ENCODE measurements at places on chromosomes 2 and 18. TPM values are rescaled to one million over a fixed set of nuclear protein-coding genes. Genes with fewer than 3 reads are reported as not detected.

- DNase-seq, result no peak
Observed at GRCh38 chr2:81644189-81644588, 1339.6 kb upstream of the LRRTM1 start.

DNA sequence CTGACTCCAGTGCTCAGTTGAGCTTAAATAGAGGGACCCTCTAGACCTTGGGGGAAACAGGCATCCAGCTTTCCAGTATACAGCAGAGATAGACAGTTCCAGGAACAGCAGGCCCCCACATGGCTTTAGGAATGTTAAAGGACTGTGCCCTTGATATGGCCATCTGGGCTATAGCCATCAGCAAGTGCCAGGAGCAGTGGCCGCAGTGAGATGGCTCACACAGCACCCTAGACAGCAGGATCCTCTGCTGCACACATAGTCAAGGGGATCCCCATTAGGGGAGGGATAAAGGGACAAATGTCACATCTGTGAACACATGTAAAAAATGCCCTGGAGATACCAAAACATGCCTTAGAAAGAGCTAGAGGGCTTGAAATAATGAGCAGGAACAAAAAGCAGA lies 213.4 kb downstream of the PTH2R start:
- no peak for DNase-seq

The LOXHD1 gene
- not detected for total RNA-seq

DNA sequence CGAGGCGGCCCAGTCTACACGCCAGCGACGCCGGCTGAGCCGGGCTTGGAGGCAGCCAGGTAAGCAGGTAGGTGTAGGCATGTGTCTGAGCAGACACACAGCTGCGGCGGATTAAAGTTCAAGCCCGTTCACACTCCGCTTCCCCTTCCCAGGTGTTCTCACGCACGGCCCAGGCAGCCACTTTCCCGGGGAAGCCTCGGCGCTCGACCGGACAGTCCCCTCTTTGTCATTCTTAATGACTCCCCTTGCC lies 367 bp downstream of the TGFA start:
- DNase-seq, result no peak

- DNase-seq, result no peak
Observed at GRCh38 chr2:1627628-1628381, 116.5 kb downstream of the PXDN start.

The IL1F10 gene
- not detected for total RNA-seq

DNA sequence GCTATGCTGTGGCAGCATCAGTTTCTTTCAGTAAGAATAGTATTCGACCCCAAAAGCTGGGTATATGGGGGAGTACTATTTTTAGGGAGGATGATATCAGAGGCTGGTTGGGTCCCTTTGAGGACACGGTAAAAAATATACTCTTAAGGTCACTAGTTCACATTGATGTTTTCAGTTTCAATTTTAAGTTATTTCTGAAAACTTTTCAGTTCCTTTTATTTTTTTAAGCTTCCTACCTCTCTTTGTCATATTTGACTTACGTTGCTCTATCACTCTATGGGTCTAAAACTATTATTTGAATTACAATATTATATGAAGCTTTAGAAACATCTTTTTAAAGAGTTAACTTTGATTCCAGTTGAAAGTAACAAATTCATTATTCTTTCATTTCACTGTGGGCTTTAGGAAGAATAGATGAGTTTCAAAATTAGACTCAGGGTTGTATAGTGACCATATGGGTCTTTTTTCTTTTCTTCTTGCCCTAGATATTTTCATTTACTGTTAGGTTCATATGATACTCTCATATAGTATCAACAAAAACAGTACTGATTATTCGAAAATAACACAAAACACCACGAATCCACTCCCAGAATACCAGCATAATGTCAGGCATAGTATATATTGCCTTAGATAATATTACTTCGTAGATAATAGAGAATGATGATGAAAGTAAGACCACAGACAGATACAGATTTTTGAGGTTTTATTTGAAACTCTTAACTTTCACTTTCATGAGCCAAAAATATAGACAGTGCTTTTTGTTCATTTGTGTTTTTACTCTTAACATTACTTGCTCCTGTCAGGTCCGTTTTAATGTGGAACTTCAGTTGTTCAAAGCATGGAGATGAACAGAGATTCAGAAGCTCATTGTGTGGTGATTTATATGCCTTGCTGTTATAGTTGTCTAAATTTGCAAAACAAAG lies 9.8 kb downstream of the RMDN2 start:
- DNase-seq, result no peak

DNA sequence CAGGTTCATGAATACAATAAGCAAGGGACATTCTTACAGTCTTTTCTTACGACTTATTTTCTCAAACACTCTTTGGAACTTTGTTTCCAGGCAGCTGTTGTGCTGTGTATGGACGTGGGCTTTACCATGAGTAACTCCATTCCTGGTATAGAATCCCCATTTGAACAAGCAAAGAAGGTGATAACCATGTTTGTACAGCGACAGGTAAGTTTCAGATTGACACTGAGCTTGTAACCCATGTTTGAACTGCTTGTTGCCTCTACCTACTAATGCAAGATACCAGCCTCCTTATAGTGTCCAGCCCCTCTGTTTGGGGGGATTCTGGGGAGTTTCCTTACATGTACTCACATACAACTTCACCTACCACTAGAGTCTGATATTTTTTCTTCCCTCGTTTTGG lies 3.8 kb downstream of the XRCC5 start:
- no peak for DNase-seq

The TSPYL6 gene
- total RNA-seq, result not detected

The SLC9A4 gene
- 3.1 TPM for total RNA-seq

DNA sequence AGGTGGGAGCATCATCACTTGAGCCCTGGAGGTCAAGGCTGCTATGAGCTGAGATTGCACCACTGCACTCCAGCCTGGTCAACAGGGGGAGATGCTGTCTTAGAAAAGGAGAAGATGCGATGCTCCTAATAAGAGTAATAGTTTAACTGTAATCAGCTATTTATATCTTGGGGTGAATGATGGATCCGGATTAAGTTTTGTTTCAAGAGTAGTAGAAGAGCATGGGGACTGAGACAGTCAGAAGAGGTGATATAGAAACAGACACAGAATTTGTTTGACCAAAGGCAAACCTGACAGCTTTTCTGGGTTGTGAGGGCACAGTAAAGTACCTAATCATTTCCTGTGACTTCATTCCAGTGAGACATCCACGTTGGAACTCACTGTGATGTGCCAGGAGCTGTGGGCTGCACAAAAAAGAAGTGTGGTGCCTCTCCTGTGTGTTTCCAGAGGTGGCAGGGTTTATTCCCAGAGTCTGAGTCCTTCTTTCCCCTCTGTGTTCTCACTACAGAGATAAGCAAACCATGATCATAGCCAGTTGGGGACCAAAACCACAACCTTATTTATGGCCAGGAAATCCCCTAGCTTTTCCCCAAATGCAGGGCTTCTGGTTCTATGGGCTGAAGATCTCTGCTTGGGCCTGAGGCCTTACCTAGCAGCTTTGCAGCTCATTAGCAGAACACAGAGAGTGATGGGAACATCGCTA lies 113.7 kb downstream of the XRCC5 start:
- DNase-seq, result peak; percentile 37

GRCh38 chr2:116874021-116874420 lies 940.5 kb upstream of the DDX18 start:
- DNase-seq, result no peak

The RAB6C gene
- total RNA-seq, result 0.50 TPM

GRCh38 chr2:152370783-152371182 lies 35.8 kb downstream of the FMNL2 start:
- DNase-seq, result no peak

GRCh38 chr18:52452427-52452826 lies 112.4 kb downstream of the DCC start:
- DNase-seq, result no peak

DNA sequence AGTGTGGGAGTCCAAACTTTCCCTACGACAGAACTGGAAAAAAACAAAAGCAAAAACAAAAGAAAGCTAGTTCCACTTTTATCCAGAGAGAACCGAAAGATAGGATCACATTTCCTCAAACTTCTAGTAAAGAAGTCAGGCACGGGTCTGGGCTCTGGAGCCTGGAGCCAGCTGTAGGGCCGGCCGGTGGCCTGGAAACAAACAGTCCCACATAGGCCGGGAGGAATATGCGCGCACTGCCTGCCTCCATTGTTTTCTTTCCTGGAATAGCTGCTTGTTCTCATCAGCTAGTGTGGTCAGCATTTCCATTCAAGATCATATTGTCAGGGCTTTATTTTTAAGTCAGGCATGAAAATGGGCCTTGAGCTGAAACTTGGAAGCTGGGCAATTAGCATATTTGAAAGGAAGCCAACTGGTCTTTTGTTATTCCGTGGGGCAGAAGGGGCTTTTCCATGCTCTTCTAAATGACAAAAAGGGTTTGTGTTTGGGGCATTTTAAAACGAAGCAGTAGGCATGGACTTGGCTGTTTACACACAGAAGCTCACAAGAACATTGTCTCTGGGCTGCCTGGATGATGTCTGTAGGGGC lies 58.7 kb upstream of the RFX8 start:
- DNase-seq, result no peak

The MSTN gene
- total RNA-seq, result 1.4 TPM

DNA sequence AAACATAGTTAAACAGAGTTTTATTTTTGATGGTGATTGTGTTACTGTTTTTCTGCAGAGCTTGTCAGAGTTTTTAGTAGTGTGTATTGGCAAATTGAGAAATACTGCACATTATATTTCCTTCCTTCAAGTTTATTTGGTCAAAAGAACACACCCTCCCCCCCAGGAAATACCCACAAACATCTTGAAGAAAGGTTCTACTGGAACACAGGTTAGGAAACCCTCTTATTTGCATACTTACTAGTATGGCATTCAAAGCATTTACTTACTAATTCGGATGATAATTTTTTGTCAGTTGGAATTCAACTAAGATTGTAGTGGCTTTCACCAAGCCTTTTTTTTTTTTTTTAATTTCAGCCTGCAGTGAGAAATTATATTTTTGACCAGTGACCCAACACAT lies 9.1 kb downstream of the CAB39 start:
- no peak for DNase-seq

DNA sequence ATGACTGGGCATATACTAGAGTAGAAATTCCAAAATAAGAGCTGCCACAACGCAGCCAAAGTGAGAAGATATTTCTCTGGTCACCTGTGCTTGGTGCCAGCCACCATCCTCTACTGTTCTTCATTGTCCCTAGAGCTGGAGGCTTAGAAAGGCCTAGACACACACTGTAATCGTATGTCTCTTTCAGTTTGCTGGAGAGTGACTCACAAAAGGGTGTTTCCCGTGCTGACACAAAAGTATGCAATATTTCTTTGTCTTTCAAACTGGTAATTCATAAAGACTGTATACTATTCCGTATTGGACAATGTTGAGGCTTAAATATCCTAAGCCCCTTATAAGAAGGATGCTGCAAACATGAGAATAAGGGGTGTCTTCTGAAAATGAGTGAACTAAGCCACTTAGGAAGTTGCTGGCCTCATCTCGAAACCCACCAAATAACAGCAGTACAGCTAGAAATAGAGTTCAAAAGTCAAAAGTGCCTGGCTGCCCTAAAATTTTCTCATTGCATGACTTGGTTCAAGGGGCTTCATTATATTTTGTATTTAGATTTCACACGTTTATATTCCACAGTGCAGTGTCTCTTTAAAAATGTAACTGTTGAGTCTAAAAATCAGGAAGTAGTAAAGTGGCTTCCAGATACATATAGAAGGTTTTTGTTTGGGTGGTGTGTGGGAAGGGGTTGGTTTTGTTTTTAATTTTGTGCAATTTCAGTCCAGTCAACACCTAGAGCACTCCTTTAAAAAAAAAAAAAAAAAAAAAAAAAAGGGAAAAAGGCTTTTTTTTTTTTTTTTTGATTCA lies 601.1 kb downstream of the ARHGAP15 start:
- no peak for DNase-seq

- no peak for DNase-seq
Observed at GRCh38 chr2:98137196-98137595, 50.2 kb downstream of the VWA3B start.

DNA sequence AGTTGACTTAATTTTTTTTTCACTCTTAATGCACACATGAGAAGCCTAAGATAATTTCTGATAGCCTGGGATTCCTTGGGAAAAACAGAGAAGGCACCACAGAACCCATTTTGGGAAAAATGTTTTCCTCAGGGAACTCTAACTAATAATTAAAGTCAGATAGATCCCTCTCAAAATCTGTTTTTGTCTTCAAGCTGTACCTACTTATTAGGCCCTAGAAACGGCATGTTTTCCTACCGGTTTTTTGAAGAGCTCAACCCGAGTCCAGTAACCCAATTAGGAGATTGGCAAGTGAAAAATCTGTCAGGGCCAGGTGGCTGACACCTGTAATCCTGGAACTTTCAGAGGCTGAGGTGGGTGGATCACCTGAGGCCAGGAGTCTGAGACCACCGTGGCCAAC lies 16.1 kb upstream of the PDK1 start:
- DNase-seq, result no peak

The LYG1 gene
- 2.1 TPM for total RNA-seq

GRCh38 chr2:66273933-66274490 lies 160.9 kb upstream of the MEIS1 start:
- no peak for DNase-seq

DNA sequence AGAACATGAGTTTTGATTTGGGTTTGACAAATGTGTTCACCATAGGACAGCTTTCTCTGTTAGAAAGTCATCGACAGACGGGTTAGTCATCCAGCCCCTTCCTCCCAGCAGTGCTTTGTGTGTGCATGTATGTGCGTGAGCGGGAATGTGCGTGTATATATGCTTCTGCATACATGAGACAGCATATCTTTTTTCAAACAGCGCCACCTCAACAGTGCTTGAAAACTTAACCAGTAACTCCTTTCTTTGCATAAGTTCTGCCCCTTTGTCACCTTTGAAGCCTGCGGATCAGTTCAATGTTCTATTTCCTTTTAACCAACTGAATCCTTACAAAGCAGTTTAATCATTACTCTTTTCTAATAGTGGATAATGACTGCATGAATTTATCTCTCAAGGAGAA lies 351.4 kb downstream of the LPIN1 start:
- no peak for DNase-seq

The RAB27B gene
- 9.4 TPM for total RNA-seq

DNA sequence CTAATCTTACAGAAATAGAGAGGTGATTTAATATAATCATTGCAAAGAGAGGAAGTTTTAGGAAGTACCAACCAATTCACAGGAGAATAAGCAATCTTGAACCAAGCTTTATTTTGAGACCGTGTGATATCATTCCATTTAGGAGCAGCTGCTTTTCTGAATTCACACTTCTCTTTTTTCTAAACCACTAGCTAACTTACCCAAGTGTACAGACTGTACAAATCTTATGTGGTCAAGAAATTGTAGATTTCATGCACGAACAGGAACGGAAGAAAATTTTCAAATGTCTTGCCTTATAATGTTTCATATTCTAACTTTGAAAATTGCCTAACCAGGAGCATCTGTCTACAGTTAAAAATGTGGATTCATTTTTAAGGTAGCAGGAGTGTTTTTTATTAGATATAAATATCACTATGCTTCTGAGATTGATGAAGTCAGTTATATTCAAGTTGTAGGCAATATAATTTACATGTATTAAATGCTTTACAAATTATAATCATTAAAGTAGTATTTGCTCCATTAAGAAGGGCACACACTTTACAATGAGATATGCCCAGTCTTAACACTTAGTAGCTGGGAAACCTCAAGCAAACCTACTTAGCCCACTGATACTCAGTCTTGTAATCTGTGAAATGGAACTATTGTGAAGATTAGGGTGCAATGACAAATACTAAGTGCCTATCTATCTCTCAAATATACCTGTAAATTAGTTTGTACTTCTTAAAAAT lies 302.2 kb upstream of the STON1 start:
- DNase-seq, result no peak

The SCYGR2 gene
- total RNA-seq, result not detected

GRCh38 chr2:3025261-3025660 lies 352.4 kb downstream of the EIPR1 start:
- DNase-seq, result no peak

Measured in type B pancreatic cell (in vitro differentiated cells).